Hepatocyte (in vitro differentiated cells): ENCODE measurements at places on chromosomes 6 and 20. TPM values are rescaled to one million over a fixed set of nuclear protein-coding genes. Genes with fewer than 3 reads are reported as not detected.

DNA sequence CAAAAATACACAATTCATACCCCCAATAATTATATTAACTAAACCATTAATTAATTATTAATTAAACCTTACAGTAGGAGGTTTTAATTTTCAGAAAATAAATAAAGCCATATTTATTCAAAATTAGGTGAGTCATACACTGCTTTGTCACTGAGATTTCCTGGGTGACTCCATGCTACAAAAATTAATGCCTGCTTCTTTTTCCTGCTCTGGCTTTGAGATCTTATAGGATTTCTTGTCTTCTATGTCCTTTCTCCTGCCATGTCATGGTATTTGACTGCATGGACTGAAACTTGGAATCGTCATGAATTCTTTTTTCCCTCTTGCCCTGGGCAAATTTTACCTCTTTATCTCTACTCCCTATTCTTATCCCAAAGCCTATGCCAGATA is 133.2 kb downstream of the PHACTR1 start:
- H3K27ac ChIP-seq, result no peak overlapping the region
- peaks cover 3% of the 10 kb centered on the region for H3K27me3 ChIP-seq
- no peak overlapping the region for H3K4me3 ChIP-seq
- no peaks in the 10 kb centered on the region for H3K36me3 ChIP-seq

The PKHD1 gene
- total RNA-seq, result 3.3 TPM in 2 replicates

The RIPOR3 gene
- 4.3 and 5.6 TPM in 2 replicates for total RNA-seq

The MATN4 gene
- total RNA-seq, result 0.57 TPM in 1 of 2 replicates, not detected in the other
